ENCODE measurements at places on chromosomes 5 and 9.

GRCh38 chr9:19184144-19184917 is 46.2 kb upstream of the DENND4C start:
- peak; percentile 5 for DNase-seq

- no peak for DNase-seq
These were observed 370.9 kb upstream of the WWC1 start for GRCh38 chr5:167920589-167920988.

DNA sequence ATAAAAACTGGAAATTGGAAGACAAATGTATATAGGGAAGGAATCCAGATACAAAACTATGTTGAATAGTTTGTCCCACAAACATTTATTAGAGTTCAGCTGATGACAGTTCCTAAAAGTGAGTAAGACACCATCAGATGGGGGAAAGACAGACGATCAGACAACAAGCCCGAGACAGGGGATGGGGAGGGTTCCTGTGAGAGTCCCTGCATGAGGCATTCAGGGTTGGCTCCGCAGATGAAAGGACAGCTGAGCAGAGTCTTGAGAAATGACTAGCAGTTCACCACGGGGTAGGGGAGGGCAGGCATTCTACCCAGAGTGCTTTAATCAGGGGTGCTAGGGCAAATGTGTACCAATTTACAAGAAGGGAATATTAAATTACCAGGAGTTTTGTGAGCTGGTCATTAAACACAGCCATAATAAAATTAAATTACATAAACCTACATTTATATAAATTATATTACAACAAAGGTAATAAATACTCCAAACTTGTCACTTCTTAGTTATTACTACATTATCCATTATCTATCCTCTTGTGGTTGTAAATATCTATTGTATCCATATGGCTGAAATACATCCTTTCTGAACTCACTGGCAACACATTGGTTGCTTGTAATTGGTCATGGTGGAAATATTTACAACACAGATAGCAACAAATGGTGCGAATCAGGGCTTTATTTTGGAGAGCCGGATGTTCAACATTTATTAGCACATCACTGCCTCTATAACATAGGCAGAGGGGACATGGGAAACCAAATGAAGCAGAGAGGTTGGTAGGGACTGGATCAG is 27.8 kb downstream of the TNFSF15 start:
- DNase-seq: no peak

GRCh38 chr5:125478599-125478998 is 732.2 kb upstream of the ZNF608 start:
- DNase-seq: no peak

GRCh38 chr5:14296533-14297331 is 153.6 kb downstream of the TRIO start:
- DNase-seq: no peak

GRCh38 chr9:134776080-134776796 is 104.4 kb upstream of the FCN2 start:
- DNase-seq: no peak

DNA sequence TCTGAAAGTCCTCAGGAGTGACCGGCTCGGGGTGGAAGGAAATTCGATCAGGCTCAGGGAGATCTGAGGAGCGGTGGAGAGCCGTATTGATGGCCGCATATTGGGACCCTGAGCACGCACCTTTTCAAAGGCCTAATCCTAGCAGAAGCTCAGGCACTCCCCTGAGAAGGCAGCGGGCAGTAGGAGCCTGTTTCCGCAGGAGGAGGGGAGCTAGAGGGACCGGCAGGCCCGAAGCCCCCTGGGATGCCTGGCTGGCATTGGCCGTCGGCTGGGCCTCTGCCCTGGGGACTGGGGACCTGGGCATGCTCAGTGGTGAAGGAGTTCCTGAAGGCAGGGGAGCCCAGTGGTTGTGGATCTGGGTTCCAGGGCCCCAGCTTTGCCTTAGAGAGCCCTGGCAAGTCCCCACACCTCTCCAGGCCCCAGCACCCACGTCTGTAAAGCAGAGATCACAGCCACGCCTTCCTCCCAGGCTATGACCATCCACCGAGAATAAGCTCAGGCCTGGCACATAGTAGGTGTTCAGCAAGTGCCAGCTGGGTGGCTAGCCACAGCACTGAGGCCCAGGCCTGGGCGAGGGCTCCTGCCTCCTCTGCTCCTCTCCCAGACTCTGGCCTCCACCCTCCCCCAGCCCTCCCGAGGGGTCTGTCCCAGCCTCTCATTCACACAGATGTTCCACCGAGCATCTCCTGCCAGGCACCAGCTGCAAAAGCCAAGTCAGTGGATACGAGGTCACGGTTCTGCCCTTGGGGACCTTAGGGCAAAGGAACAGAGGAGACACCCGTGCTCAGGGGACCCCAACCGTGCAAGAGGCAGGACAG is 17.2 kb upstream of the QRFP start:
- no peak for DNase-seq

GRCh38 chr9:6384732-6385131 is 28.3 kb upstream of the UHRF2 start:
- no peak for DNase-seq

DNA sequence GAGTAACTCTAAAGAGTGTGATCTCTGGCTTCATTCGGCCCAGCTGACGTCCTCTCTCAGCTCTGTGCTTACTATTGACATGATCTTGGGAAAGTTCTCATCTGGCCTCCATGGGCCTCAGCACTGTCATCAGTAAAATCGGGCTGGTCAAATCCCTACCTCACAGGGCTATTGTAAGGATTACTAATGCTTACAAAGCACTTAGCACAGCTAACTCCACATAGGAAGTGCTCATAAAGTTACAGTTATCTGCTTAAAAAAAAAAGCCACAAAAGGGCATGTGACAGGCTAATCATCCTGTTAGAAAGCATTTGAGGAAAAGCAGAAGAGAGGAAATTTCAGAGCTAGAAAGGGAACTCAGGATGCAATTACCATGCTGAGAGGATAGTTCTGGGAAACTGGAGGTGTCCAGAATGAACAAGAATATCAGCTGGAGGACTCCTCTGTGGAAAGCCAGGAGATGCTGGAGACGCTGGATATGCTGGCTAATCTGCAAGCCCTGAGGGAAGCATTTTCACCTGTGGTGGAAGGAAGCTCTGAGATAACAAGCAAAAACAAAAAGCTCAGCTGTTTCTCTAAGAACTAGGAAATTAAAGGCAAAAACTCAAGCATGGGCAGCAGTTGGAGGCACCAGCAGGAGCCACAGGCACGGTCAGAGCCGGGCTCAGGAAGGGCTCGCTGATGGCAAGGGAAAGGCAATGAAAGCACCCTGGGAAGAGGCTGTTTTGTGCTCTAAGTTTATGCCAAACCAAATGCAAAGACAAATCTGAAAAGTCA is 4.4 kb upstream of the BHMT start:
- DNase-seq: no peak

- DNase-seq: no peak
These were observed 5.2 kb downstream of the GM2A start for GRCh38 chr5:151258201-151258611.

GRCh38 chr5:2997179-2997578 is 245.7 kb upstream of the IRX2 start:
- DNase-seq: no peak

Measured in hypothalamus (tissue), 51 donors.